H9 (cell line): ENCODE measurements at places on chromosomes 13 and 19. TPM values are rescaled to one million over a fixed set of nuclear protein-coding genes. Genes with fewer than 3 reads are reported as not detected.

Gene ZNF557
- 10.9 and 12.2 TPM in 2 replicates for total RNA-seq

Gene RETN
- not detected in 2 replicates for total RNA-seq

Gene ZSCAN4
- total RNA-seq = not detected in 2 replicates

Gene IZUMO2
- total RNA-seq = 0.81 TPM in 1 of 2 replicates, not detected in the other

Gene PLIN3
- 61.8 and 63.7 TPM in 2 replicates for total RNA-seq

Gene CGB1
- total RNA-seq = not detected in 2 replicates

Gene MYO16
- total RNA-seq = not detected in 2 replicates

Gene CCDC61
- total RNA-seq = 15.9 and 16.9 TPM in 2 replicates

Gene ZNF587B
- total RNA-seq = 41.8 and 45.2 TPM in 2 replicates

- no peaks in the 10 kb centered on the region for H3K27me3 ChIP-seq
- no peak for DNase-seq
- H3K4me3 ChIP-seq = no peak overlapping the region
- no peaks in the 10 kb centered on the region for H3K4me1 ChIP-seq
These were observed 597.2 kb downstream of the DIAPH3 start for GRCh38 chr13:59566561-59566960.

DNA sequence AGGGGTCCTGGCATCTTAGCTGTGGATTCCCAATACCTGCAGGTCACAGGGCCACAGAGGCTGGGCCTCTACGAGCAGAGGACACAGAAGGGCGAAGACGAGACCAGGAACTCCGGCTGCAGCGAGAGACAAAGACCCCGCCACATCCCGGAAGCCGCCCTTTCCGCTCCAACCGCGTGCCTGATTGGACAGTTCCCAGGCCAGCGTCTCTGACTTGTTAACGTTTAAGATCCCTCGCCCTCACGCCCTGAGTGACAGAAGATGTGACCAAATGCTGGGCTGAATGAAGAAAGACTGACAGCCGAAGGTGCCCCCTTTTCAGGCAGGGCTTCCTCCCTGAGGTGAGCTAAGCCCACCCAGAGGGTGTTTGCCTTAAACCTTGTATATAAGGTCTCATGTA lies at the start of gene ZNF98:
Gene ZNF98, minus strand, starts transcription at position 136 of the 400 bp plus-strand sequence. Its CDS starts 122 bp downstream, at position 14.
- H3K27me3 ChIP-seq = no peaks in the 10 kb centered on the region
- no peak within 1 kb of the TSS for H3K4me3 ChIP-seq
- H3K27ac ChIP-seq = no peak within 1 kb of the TSS

DNA sequence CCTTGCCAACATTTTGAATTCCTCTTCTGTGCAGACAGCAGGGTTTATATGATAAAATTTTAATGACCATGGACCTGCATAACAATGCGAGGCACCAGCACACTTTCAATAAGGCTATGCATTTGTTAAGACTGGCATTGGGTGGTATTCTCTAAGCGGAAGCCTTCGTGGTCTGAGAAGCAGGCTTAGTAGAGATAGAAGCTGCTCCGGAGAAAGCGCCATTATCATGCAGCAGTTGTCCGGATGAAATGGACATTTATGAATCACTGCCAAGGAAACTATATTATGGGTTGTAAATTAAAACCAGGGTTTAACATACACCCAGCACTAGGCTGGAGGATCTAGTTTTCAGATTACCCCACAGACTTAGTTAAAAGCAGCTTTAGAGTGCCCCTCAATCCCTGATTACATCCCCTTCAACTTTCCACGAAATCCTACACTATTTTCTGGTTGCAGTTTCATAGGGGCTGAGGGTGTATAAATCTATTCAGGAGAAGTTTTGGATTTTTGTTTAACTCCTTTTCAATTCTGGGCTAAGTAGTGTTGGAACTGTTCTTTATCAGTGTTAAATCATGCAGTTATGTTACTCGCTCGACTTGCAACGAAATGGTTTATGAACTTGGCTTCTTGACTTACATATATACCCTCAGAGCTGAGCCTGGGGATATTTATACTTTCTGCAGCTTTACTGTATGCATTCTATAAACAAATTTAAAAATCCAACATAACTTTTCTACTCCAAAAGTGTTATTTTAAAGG lies 193.3 kb downstream of the PCDH9 start:
- H3K27me3 ChIP-seq = no peaks in the 10 kb centered on the region
- no peaks in the 10 kb centered on the region; the same call in 2 of the 3 replicates for H3K36me3 ChIP-seq
- DNase-seq = no peak
- H3K27ac ChIP-seq = no peak overlapping the region

DNA sequence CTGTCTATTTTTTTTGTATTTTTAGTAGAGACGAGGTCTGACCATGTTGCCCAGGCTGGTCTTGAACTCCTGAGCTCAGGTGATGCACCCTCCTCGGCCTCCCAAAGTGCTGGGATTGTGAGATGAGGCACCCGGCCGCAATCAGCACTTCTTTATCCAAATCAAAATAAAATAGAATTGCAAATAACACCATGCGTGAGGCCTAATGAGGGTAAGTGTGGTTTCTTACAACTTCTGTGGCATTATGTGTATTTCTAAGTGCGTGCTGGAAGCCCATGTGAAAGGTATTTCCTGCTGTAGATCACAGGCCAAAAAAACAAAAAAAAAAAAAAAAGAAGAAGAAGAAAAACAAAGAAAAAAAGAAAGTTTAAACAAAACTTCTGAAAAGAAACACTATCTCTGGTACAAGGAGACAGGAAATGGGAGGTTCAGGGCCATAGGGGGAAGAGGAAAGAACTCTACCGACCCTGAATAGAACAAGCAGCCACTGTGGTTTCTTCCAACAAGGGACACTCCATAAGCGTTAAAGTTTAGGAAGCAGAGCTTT lies 3.0 kb upstream of the GRAMD1A start:
- no peaks in the 10 kb centered on the region for H3K27me3 ChIP-seq
- H3K4me1 ChIP-seq = 0 out of 2 replicates have a peak, but pooled peaks cover 1% of the 10 kb centered on the region
- peaks cover 10% of the 10 kb centered on the region for H3K36me3 ChIP-seq
- DNase-seq = no peak
- H3K4me3 ChIP-seq = no peak overlapping the region
- peak overlapping the region; percentile 60 for H3K27ac ChIP-seq

GRCh38 chr19:11641244-11641643 lies 44.0 kb downstream of the ZNF627 start:
- H3K4me3 ChIP-seq = no peak overlapping the region
- H3K36me3 ChIP-seq = peaks cover 5% of the 10 kb centered on the region; the same call in 1 of the 2 replicates
- no peaks in the 10 kb centered on the region for H3K4me1 ChIP-seq
- DNase-seq = no peak
- no peak overlapping the region for H3K27ac ChIP-seq

DNA sequence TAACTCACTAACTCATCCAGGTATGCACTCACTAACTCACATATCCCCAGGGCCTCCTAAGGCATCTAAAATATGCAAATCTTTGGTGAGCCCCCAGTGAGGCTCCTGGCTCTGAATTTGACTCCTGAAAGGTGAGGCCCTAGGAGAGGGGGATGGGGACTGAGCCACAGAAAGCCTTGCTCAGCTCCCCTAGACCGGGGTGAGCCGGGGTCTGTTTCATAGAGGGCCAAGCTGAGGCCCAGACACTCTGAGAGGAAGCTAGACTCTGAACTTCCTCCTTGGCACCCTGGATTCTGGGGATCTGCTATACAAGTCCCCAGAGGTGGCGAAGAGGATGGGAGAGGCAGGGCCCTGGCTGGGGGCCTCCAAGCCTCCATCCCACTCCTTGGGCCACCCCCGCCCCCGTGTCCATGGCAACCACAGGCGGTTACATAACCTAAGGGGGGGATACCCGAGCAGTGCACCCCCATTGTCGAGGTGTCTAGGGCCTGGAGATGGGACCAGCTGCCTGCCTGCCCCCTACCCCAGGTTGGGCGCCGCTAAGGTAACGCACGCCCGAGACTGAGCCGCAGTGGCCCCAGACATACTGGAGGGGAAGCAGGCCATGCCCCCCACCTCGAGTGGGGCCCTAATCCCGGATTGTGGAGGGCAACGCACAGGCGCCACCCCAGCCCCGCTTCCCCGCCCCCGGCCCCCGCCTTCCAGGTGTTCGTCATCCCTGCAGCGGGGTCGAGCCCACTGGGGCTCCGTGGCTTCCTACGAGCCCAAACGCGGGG lies 646 bp downstream of the ABHD8 start:
- H3K4me1 ChIP-seq = peaks cover 3% of the 10 kb centered on the region; the same call in 1 of the 2 replicates
- H3K27ac ChIP-seq = no peak overlapping the region
- H3K36me3 ChIP-seq = peaks cover 13% of the 10 kb centered on the region
- H3K4me3 ChIP-seq = peak overlapping the region; percentile 63
- no peak for DNase-seq

DNA sequence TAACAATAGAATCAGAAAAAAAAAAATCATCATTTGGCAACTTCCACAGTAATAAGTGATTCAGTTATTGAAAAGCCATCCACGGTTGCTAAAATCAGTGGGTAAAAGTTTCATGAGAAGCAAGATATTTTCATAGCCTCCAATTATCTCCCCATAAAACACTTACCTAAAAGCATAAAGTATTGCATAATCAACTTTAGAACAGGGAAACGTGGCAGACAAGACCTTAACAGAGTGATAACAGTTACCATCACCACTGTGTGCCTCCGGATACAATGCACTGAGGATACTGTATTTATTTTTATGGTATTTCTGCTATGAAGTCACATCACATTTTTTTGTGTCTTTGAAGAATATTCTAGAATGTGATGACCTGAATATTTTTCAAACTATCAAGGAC lies 37.0 kb downstream of the ABCC4 start:
- H3K27ac ChIP-seq = no peak overlapping the region
- peaks cover 5% of the 10 kb centered on the region; the same call in 1 of the 2 replicates for H3K36me3 ChIP-seq
- H3K4me3 ChIP-seq = no peak overlapping the region
- no peaks in the 10 kb centered on the region for H3K4me1 ChIP-seq

DNA sequence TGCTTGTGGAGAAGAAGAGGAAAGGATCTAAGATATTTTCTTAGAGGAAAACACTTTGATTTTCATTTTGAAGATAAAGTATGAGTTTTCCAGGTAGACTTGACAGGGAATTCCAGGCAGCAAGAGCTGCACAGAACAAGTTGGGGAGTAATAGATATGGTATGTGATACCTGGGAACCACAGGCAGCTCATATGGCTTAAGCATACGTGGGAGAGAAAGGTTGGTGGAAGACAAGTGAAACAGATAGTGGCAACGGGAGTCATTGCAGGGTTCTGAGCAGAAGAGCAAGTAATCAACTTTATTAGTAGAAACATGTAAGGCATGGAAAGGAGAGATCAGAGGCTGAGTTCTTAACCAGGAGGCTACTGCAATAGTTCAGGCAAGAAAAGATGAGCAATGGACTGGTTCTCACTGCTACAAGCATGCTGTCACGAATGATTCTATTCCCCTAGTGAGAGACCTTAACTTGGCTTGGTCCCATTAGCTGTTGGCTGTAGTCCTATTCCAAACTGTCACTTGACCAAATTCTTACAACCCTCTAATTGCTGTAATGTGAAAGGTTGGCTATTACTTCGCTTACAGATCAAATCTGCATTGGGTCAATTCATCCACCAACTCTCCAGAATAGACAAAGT lies 217.9 kb downstream of the VWA8 start:
- no peak overlapping the region for H3K4me3 ChIP-seq
- H3K4me1 ChIP-seq = no peaks in the 10 kb centered on the region
- no peak overlapping the region for H3K27ac ChIP-seq
- H3K36me3 ChIP-seq = peaks cover under 1% of the 10 kb centered on the region; the same call in 2 of the 3 replicates

DNA sequence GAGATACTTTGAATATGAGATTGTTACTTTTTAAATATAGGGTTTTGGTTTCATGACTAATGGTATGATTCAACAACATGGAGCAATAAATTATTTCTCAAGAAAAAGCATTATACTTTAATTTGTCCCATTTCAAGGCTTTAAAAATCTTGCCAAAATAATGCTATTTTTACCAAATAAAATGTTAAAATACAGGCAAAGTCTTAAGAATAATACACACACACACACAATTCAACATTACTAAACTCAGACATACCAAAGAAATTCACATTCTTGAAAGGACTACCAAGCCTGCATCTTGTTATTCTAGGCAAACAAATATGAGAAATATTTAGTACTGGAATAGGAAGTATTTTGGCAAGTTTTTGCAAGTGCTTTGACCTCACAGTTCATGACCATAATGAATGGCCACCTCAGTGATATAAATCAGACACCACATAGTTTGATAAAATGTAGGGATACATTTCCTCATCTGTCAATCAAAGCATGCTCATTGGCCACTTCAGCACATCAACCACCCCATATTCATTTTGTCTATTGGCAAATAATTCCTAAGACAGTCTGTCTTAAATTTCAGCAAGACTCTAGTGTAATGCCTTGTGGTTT lies 107.2 kb downstream of the NALCN start:
- DNase-seq = no peak
- no peak overlapping the region for H3K4me3 ChIP-seq
- H3K36me3 ChIP-seq = no peaks in the 10 kb centered on the region
- H3K27ac ChIP-seq = no peak overlapping the region
- H3K4me1 ChIP-seq = no peaks in the 10 kb centered on the region
- H3K27me3 ChIP-seq = no peaks in the 10 kb centered on the region

- peaks cover under 1% of the 10 kb centered on the region; the same call in 1 of the 2 replicates for H3K4me1 ChIP-seq
- DNase-seq = no peak
- H3K4me3 ChIP-seq = no peak overlapping the region
- no peak overlapping the region for H3K27ac ChIP-seq
These were observed 41.4 kb downstream of the SIPA1L3 start for GRCh38 chr19:37948362-37948761.

DNA sequence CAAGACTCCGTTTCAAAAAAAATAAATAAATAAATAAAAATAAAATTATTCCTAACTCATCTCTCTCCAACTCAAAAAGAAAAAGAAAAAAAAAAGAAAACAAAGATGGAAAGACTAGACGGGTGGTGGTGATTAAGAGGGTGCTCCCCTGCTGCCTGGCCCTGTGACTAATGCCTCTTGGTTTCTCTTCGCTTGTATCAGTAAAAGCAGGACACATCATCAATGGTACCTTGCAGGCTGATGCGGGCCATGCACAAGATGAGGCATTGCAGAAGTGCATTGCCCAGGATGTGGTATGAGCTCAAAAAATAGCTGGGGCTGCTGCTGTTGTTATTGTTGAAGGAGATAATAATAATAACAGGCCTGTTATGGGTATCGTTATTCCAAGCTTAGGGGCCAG lies 14.6 kb downstream of the ACER1 start:
- no peak overlapping the region for H3K27ac ChIP-seq
- DNase-seq = no peak
- H3K4me3 ChIP-seq = no peak overlapping the region
- no peaks in the 10 kb centered on the region for H3K27me3 ChIP-seq
- H3K4me1 ChIP-seq = no peaks in the 10 kb centered on the region

GRCh38 chr13:73235385-73235784 lies 176.6 kb downstream of the KLF5 start:
- no peaks in the 10 kb centered on the region for H3K36me3 ChIP-seq
- no peaks in the 10 kb centered on the region for H3K4me1 ChIP-seq
- H3K27ac ChIP-seq = no peak overlapping the region
- no peak for DNase-seq

- no peaks in the 10 kb centered on the region for H3K4me1 ChIP-seq
- H3K36me3 ChIP-seq = no peaks in the 10 kb centered on the region
- no peaks in the 10 kb centered on the region for H3K27me3 ChIP-seq
- H3K27ac ChIP-seq = no peak overlapping the region
- H3K4me3 ChIP-seq = no peak overlapping the region
- DNase-seq = no peak
These were observed 9.3 kb upstream of the HIF3A start for GRCh38 chr19:46287585-46287984.

- no peak overlapping the region for H3K27ac ChIP-seq
- no peaks in the 10 kb centered on the region for H3K27me3 ChIP-seq
- no peak for DNase-seq
- no peaks in the 10 kb centered on the region; the same call in 1 of the 2 replicates for H3K4me1 ChIP-seq
These were observed 190.6 kb upstream of the NBEA start for GRCh38 chr13:34751492-34751891.
